ENCODE measurements at places on chromosomes 2 and 18.

- DNase-seq = no peak
Measured at GRCh38 chr18:79422022-79422782, 26.5 kb downstream of the NFATC1 start.

DNA sequence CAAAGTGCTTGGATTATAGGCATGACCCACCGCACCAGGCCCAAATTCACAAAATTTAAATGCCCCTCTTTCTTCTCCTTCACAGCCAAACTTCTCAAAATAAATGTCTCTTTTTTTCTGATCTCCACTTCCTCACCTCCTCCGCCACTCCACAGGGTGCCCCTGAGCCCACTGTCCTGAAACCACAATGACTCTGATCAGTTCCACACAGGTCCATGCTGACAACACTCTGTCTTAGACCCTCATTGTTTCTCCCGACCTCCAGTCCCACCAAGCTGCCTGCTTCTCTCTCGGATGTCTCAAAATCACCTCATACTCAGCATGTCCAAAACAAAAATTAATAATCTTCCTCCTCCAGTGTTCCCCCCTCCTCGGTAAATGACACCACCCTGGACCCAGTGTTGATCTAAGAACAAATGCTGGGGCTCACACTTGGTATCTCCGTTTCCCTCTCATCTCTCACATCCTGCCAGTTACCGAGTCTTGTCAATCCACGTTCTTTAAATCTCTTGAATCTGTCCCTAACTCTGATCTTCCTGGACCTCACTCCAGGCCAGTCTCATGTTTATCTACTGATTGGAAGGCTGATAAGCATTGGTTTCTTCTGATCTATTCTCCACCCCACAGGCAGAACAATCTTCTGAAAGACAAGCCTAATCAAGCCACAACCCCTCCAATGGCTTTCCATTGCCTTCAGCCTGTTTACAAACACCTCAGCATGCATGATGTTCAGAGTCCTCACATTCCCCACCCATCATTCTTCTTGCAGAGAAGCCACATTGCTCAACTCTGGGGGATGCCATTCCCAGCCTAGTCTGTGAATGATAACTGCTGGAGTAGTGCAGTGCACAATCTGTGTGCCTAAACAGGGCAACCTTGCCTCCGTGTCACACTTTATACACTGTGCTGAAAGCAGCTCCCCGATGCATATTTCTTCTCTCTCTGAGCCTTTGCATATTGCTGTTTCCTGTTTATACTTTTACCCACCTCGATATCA, 12.4 kb upstream of the ANKRD44 start:
- no peak for DNase-seq

DNA sequence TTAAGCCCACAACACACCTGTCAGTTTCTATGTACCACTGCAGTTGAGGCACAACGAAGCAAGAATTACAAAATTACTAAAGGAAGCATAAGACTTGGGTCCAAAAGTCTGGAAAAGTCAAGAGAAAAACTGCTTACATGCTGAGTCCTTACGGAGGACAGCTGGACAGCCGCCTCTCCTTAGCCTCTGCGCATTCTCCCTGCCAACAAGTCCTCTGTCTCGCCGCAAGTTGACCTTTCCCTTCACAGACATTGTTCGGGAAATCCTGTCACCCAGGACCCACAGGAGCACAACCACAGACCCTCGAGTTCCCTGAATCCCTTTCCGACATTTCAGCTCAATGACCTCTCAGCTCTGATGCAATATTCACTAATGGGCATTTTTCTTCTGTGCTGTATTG, 525.4 kb upstream of the SALL3 start:
- DNase-seq = no peak

GRCh38 chr18:57787068-57787685, 15.9 kb downstream of the ATP8B1 start:
- DNase-seq = no peak

DNA sequence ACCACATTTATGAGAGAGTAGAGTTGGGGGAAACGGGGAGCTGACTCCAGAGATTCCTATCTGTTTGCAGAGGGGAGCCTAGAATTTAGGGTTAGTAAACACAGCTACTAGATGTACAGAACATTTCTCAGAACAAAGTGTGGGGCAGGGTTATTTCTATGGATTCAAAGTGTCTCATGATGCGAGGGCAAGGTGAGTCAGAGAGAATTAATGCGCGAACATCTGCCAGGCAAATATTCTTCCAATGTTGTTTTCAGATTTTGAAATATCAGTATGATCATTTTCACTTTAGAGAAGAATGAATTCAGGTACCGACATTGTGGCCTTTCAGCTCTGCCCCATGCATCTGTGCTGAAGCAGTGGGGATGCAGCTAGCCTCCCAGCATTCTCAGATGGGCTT, 2.0 kb upstream of the DSEL start:
- no peak for DNase-seq

- DNase-seq = no peak
Measured at GRCh38 chr2:121469356-121469755, 61.3 kb upstream of the RNU4ATAC start.

DNA sequence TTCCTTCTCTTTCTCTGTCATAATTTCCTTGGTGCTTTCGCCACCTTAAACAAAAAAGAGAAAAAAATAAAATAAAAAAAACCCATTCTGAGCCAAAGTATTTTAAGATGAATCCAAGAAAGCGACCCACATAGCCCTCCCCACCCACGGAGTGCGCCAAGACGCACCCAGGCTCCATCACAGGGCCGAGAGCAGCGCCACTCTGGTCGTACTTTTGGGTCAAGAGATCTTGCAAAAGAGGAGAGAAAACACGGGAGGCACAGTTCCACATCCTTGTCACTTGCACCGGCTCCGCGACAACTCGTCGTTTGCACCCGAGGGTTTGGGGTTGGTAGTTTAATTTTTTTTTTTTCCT, 1.8 kb upstream of the SP9 start:
- DNase-seq = no peak

GRCh38 chr2:67290451-67291290, 106.5 kb upstream of the ETAA1 start:
- DNase-seq = no peak

GRCh38 chr2:211745295-211746097, 793.1 kb downstream of the ERBB4 start:
- no peak for DNase-seq

- peak; percentile 52 for DNase-seq
Measured at GRCh38 chr2:240568678-240569522, 616 bp downstream of the RNPEPL1 start.

Measured in stimulated activated CD4-positive, alpha-beta T cell treated with anti-CD3 and anti-CD28 coated beads, Interleukin-2, amount 100 ng/mL, for 4 hours (primary cell).